NCI-H1417 (cell line): ENCODE measurements at places on chromosomes 2 and 18.

DNA sequence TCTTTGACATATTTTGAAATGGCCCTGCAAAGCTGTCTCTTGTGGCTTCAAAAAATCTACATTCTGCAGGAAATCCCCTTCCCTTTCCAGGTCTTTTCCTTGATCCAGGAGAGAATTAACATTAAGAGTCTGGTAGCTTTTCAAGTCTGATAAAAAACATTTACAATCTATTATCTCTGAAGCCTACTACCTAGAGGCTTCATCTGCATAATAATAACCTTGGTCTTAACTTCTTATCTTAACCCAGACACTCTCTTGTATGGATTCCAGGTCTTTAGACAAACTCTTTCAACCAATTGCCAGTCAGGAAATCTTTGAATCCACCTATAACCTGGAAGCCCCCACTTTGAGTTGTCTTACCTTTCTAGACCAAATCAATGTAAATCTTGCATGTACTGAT is 179.3 kb upstream of the ZC3H15 start:
- DNase-seq, result no peak

DNA sequence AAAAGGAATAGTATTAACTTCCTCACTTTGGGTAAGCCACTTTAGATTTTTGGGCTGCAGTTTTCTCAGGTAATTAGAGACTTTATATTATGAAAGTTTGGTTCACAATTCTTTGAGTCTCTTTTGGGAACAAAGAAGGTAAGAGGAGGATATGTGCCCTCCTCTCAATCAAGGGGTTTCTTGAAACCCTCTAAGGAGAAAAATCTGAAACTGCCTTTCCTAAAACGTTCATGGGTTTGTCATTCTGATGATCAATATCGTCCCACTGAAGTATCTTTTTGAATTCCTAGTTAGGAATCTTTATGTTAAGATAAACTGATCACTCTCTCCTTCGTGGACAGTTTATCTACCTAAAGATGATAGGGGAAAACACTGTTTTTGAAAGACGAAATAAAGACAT is 42.4 kb upstream of the AKAIN1 start:
- no peak for DNase-seq

DNA sequence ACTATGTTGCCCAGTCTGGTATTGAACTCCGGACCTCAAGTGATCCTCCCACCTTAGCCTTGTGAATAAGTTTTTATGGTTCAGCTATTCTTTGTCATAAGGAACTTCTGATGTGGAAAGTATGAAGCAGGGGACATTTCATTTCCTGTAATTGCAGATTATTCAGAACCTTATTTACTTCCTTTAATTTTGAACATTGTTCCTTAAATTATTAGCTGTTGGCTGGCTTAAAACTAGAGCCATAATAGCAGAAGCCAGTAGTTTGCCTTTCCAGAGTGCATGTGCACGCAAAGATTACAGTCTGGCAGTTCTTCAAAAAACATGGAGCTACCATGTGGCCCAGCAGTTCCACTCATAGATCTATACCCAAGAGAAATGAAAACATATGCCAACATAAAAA is 53.1 kb downstream of the PMS1 start:
- DNase-seq, result no peak

GRCh38 chr2:175195012-175195411 is 13.5 kb upstream of the ATP5MC3 start:
- DNase-seq, result no peak

DNA sequence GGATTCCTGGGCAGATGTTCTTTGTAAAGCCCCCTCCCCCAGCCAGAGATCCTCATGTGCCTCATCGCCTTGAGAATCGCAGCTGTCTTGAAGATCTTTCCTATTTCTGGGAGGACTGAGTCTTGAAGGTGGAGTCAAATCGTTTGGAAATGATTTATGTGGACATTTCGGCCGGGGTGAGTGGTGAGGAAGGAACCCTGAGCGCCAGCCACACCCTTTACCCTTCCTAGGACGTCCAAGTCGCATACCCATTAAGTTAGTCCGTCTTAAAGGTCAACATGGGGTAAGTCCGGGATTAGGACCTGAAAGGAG is 84.9 kb upstream of the ZCCHC2 start:
- DNase-seq, result no peak

GRCh38 chr2:181454686-181455450 is 2.3 kb upstream of the ITGA4 start:
- no peak for DNase-seq
